ENCODE measurements at places on chromosomes 7 and 10.

GRCh38 chr7:135169141-135169963, 1.2 kb downstream of the CYREN start:
- DNase-seq, result peak; percentile 73

DNA sequence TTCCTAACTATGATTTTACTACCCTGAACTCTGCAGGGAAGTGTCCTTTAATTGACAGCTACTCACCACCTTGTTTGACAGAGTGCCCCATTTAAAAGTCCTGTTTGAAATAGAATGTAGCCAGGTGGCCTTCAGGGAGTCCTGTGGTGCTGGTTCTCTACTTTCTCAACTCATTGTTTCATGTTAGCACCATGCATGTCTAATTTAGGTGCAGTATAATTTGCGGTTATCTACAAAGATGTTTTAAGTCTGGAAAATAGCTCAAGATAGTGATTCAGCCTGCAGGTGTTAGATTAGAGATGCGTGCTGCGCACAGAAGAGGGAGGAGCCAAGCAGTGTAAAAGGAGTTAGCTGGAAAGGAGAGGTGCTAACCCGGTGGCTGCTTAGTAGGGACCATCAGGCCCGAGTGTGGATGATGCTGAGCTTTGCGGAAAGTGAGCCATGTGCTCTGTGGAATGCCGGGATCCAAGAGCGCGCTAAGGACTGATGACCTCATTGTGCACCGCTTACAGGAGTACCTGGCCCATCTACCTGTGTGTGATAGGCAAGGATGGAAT, 1.2 kb downstream of the CCM2 start:
- DNase-seq, result peak; percentile 86

- no peak for DNase-seq
Measured at GRCh38 chr7:106480616-106481031, 180.3 kb downstream of the CCDC71L start.

GRCh38 chr7:92295391-92295790, 49.6 kb downstream of the ANKIB1 start:
- no peak for DNase-seq
